ENCODE measurements at places on chromosomes 16 and 17.
A peak's percentile ranks its signal among the peaks of the same experiment; 100 is the strongest.

DNA sequence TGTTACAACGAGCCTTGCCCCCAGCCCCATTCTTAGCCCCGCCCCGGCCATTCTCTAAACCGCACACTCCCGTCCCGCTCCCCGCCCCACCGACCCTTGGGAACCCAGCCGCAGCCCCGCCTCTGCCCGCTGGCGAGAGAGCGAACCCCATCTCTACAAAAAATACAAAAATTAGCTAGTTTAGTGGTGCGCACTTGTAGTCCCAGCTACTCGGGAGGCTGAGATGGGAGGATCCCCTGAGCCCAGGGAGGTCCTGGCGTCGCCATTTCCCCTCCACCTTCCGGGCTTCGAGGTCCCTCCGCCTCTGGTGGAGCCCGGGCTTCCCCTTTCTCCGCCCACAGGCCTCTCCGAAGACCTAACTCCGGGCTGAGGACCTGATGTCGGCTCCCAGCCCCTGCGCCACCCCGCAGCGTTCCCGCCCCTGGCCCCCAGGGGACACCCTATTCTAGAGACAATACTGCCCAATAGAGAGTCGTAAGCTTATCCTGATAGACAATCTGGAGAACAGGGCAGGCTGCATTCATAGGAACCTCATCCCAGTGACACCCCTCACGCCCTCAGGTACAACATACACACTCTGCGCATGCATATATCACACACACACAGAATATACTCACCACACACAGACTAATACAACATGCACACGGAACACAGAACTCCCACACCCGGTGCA, 480 bp upstream of the PROCA1 start:
- peak; percentile 28 for DNase-seq

- DNase-seq: no peak
Observed at GRCh38 chr16:30846649-30847402, 47.1 kb downstream of the BCL7C start.

DNA sequence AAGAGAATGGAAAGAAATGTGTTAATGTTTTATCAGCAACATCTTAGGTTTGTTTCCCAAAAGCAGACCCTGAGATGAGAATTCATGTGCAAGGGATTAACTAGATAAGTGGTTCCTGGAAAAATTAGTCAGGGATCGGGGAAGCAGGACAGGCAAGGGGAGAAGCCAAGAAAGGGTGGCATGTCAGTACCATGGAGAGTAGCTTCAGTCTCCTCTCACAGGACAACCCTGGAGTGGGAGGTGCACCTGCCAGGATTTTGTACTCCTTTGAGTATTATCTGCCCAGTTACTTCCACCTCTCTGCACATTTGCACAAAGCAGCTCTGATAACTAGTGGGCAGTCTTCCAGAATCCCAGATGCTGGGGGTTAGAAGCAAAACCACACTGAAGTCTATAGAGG, 117.0 kb downstream of the RGS9 start:
- no peak for DNase-seq

GRCh38 chr16:11896486-11897176, 19.1 kb downstream of the GSPT1 start:
- peak; percentile 54 for DNase-seq

- no peak for DNase-seq
Observed at GRCh38 chr16:85998868-85999729, 100.1 kb downstream of the IRF8 start.

DNA sequence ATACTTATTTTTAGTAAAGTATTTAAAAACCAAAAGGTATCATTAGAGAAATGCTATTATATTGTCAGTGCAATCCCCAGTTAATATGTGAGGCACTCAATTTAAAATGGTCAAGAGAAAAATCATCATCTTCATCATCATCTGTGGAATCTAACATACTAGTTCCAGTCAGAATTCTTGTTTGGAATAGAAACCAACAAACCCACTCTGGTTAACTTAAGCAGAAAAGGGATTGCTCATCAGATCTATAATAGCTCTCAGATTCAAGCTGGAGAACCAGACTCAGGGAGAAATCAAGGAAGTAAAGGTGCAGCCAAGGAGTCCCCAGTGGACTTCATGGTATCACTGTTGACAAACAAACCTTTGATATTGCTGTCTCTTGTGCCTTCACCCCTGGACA, 43.7 kb upstream of the KCNJ16 start:
- no peak for DNase-seq

GRCh38 chr17:40485851-40486521, 15.4 kb downstream of the TNS4 start:
- peak; percentile 99 for DNase-seq

DNA sequence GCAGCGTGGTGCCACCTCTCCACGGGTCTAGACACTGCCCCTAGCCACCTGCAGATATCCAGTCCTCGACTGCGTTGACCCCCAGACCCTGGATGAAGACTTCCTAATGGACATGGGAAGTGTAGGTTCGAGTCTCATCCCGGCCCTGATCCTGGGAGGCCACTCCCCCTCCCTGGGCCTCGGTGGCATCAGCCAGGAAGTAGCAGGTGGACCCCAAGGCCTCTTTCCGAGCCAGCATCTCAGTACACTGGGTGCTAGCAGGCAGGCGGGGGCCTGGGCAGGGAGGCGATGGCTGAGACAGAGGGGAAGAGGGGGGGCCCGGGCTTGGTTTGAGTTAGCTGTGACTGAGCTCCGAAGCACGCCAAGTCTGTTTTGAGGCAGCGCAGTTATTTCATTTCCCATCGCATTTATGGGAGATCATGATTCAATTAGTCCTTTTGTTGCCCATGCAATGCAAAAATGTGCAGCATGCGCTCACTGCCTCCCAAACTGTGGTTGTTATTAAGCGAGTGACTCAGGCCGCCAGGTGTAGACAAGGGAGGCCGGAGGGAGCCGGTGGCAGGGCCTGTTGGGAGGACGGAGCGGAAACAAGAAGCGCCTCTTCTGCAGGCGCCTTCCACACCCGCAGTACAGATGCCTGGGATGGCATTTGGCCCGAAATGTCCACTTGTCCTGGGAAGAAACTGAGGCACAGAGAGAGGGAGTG, 25.3 kb upstream of the ZNF469 start:
- DNase-seq: peak; percentile 79

GRCh38 chr16:6926762-6927161, 405.9 kb upstream of the RBFOX1 start:
- no peak for DNase-seq

- DNase-seq: no peak
Observed at GRCh38 chr17:17670701-17671305, 10.5 kb upstream of the RAI1 start.

DNA sequence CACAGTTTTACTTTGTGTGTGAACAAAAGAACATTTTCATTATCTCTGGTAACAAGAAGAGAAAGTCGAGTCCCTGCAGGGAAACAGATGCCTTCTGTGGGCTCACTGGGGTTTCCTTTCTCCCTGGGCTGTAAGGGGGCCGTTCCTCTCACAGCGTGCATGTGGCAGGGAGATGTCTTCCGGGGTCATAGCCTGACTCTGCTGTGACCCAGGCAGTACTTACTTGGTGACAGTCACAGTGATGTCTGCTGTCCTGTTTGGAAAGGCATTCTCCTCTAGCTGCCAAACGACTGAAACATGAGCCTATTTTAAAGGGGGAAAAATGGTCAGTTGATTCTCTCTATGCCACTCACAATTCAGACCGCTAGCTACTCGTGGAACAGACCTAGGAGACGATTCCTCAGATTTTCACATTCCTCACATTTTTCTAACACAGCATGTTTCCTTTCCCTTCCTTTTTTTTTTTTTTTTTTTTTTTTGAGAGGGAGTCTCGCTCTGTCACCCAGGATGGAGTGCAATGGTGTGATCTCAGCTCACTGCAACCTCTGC, 7.3 kb downstream of the HASPIN start:
- peak; percentile 77 for DNase-seq

DNA sequence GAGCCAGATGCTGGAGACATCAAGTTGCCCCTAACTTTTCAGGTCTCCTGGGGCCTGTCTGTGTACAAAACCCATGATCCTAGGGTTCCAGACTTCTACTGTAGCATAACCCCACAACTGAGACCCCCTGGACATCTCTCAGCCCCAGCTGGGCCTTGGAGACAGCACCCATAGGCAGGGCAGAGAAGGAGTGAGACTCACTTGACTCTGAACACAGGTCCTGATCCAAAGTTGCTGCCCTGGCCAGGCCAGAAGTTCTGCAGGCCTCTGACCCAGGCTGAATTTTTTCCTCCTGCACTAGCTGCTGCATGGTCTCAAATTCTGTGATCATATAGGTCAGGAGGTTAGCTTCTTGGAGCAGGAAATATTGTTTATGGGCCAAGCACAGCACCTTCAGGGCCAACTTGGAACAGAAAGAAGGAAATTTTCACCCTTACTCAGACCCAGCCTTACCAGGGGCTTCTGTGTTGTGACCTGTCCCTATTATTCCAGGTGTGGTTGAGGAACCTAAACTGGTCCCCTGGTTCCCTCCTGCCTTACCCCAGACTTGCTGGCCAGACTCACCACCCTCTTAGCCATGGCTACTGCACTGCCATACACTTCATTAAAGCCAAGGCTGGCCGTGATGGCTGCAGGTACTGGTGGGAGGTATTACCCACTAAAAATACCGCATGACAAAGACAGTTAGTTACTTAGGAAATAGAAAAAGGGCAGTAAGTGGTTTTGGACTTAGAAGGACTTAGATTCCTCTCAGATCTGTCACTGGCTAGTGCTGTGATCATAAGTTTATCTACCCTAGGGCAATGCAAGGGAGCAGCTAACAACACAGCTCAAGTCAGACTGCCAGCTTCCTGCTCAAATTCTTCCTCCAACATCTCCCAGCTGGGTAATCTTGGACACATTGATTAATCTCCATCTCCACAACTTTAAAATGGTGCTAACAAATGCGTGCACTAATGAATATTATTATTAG, 2180.1 kb downstream of the TP53TG3F start:
- no peak for DNase-seq

GRCh38 chr17:48068491-48068961, 20.4 kb downstream of the NFE2L1 start:
- DNase-seq: peak; percentile 67

DNA sequence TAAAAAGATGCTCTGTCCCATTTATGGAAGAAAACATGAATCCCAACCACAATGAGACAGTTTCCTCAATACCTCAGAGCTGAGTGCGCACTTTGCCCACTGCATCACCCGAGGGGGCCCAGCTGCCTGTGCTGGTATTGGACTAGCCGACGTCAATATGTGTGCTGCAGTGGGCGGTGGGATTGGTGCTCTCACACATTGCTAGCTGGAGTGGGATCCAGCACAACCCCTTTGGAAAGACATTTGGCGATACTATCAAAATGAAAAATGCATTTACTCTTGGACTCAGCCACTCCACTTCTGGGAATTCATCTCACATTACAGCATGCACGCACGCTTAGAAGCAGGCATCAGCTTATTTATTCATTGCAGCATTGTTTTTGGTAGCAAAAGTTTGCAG, 289.2 kb upstream of the FOXF1 start:
- DNase-seq: peak; percentile 69

GRCh38 chr17:29393436-29393835, 3.3 kb downstream of the TAOK1 start:
- DNase-seq: peak; percentile 8

DNA sequence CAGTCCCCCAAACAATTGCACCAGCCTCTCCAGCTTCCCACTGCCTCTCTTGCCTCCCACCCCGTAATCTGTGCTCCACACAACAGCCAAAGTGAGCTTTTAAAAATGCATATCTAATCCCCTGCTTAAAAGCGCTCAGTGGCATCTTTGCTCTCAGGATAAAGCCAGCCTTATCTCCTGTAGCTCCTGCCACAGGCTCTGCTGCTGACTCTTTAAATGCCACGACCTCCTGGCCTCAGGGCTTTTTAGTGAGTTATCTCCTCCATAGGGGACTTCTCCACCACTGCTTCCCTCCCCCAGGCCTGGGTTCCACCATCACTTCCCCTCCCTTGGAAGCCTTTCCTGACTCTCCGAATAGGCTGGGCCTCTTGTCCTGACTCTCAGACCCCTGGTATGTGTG, 98.6 kb downstream of the GNAO1 start:
- DNase-seq: no peak

DNA sequence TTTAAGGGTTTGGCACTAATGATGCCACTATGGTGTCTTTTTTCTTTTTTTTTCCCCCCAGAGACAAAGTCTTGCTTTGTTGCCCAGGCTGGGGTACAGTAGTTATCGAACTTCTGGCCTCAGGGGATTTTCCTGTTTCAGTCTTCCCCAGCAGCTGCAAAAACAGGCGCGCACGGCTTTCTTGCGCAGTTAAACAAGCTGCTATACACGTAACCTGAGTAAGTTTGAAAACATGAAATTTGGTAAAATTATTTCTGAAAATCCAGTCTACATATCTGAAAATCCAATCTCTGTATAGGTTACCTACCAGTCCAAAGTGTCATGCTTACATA, 11.8 kb downstream of the TEX14 start:
- no peak for DNase-seq

DNA sequence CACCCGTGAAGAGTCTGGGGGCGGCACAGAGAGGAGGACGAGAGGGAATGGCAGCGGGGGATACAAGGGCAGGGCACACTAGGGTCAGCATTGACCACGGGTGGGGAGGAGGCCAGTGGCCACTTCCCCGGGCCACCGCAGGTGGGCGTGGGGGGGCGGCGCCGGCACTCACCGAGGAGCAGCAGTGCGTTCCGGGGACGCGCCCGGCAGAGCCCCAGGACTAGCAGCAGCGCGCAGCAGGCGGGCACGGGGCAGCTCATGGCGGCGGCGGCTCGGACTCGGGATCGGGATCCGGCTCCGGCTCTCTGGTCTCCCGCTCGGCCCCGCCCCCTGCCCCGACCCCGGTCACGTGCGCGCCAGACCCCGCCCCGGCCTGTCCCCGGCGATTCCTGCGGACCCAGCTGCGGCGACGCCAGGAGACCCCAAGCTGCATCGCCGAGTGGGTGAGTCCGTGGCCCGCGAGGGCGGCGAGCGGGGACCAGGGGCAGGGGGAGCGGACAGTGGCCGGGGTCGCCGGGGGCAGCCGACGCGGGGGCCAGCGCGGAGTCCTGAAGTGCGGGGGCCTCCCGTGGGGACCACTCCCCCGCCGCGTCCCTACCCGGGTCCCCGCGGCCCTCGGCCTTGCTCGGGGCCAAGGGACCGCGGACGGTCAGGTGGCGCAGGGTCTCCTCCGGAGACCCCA, at the start of the genes SGSH and SLC26A11:
Gene SGSH (minus strand): TSS at position 280 of the 682 bp plus-strand sequence. CDS start 20 bp downstream, at position 260.
Gene SLC26A11 (plus strand): TSS at position 374 of the 682 bp plus-strand sequence. CDS start 1,134 bp downstream, outside the sequence.
- DNase-seq: peak; percentile 45

DNA sequence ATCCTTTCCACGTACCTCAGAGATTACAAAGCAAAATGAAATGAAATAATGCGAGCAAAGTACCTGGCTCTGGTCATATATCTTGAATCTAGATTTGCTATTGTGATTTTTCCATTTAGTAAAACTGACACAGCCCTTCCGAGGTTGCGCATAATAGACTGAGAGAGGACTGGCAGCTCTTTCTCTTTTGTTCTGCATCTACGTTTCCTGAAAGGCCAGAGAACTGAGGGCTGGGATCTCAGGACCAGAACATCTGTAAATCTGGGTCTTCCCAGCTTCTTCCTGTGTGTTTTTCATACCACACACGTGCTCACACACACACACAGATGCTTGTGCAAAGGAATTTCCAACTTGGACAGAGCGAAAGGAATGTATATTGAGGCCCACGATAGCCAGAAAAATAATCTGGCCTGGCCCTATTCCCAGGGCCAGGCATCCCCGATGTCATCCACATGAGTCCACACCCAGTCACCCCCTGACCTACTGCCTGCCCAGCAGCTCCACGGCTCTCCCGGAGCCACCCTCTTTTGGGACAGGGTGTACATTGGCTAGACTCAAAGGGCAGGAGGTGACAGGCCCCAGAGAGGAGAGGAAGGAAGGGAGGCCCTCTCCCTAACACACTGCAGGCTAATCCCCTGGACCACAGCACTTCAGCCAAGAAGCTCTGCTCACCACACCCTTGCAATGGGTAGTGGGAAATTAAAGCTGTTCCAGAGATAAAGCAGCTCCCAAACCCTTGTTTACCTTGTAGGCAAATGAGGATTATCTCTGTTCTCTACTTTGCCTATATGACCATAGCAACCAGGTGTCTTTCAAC, 41.8 kb downstream of the NOL11 start:
- DNase-seq: peak; percentile 64
